ENCODE measurements at places on chromosomes 16 and 17.
A peak's percentile ranks its signal among the peaks of the same experiment; 100 is the strongest.

GRCh38 chr17:73391331-73392265, 79.8 kb upstream of the CDC42EP4 start:
- no peak for DNase-seq

GRCh38 chr16:27322858-27323780, 9.3 kb downstream of the IL4R start:
- no peak for DNase-seq

- no peak for DNase-seq
Measured at GRCh38 chr16:18018376-18018775, 318.2 kb downstream of the NPIPA8 start.

DNA sequence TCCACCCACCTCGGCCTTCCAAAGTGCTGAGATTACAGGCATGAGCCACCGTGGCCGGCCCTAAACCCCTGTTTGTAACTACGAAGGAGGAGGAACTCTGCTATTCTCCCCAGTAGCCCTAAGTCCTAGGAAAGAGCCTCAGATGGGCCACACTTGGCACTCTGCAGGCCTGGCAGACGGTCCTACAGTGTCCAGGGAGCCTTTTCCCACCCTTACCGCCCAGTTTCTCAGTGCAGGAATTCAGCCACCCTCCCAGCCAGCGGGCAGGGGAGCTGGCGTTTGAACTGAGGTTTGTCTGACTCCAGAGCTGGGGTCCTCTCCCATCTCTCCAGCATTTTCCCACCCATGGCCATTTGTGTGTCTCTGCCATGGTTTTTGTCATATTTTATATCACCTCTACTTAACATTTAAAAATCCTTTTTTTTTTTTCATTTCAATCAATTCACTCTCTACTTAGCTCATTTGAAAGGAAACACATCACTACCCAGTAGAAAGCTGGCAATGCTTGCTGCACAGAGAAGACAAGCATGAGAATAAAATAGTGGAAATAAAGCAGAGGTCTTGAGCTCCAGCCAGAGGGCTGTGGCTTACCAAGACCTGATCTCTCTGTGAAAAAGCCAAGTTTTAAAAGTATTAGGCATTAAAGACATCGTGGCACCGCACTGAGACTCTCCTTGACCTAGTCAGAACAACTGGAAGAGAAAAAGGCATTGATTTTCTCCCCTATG, 34.9 kb downstream of the BCO1 start:
- DNase-seq, result no peak

- no peak for DNase-seq
Measured at GRCh38 chr17:40522250-40522960, 21.0 kb upstream of the TNS4 start.

- no peak for DNase-seq
Measured at GRCh38 chr16:85768199-85768598, 17.3 kb upstream of the C16orf74 start.

- DNase-seq, result no peak
Measured at GRCh38 chr17:17235212-17236174, 1.5 kb downstream of the FLCN start.

GRCh38 chr17:43907998-43908721, 824 bp upstream of the MPP2 start:
- DNase-seq, result no peak

- DNase-seq, result no peak
Measured at GRCh38 chr17:33112763-33113162, 121.1 kb downstream of the SPACA3 start.

DNA sequence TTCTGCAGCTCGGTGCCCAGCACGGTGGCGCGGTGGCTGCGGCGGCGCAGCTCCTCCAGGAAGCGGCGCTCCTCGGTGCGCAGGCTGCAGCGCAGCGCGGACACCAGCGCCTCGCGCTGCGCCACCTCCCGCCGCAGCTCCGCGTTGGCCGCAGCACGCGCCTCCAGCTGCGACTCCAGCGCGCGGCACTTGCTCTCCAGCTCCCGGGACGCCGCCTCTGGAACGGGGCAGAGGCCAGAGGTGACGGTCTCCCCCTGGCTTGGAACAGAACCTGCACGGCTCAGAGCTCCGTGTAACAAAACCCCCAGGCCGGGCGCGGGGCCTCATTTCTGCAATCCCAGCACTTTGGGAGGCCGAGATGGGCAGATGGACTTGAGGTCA, 13.2 kb upstream of the CLUH start:
- DNase-seq, result no peak

GRCh38 chr17:55421179-55421934, at the start of gene MMD:
MMD (minus strand) TSS chr17:55421835; CDS start chr17:55421695, 140 bp downstream.
- DNase-seq, result no peak

GRCh38 chr17:57004944-57005579, 27.1 kb downstream of the SCPEP1 start:
- no peak for DNase-seq

DNA sequence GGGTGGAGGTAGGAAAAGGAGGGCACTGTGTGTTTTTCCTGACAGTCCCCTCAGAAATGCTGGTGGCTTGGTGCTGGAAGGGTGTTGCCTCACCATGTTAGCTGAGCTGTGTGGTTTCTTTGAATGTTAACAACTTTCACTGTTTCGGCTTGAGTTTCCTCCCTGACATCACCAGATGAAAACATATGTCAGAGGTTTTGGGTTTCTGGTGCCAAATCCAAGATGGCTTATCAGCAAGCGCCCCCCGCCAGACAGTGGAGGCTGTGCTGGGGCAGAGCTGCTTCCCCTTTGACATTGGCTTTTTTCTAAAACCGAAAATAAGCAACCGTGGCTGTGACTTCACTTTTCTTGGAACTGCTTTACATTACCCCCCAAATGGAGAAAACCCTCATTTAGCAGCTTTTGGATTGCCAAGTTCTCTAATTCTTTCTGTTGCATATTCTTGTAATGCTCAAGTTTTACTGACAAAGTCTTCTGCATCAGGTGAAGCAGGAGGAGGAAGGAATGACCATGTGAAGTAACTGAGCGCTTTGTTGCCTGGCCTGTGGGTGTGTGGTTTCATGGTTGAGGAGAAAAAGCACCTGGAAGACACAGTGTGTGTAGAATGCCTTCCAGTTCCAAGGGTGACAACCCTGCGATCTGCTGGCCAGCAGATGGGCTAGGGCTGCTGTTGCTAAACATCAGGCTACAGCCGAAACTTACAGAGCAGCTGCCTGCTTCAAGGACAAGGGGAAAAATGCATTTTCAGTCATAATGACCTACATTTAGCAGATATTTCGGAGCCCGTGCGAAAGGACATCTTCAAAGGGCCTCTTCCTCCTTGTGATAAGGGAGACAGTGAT, 9.7 kb downstream of the RMI2 start:
- DNase-seq, result no peak

DNA sequence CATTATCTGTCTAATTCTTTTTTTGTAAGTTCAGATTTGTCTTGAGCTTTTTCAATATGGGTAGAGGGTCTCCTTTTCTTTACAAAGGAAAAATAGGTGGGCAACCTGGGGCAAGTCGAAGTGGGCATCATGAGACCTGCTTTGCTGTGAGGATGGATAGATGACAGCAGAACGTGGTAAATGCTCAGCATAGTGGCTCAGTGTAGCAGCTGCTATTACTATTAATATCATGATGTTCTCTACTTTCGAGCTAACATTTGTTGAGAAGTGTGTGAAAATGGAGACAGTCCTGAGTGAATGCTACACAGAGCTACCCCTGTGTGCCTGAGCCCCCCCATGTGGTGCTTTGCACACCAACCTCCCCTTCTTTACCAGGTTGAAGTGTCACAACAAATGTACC, 39.0 kb upstream of the LGALS9 start:
- DNase-seq, result no peak

DNA sequence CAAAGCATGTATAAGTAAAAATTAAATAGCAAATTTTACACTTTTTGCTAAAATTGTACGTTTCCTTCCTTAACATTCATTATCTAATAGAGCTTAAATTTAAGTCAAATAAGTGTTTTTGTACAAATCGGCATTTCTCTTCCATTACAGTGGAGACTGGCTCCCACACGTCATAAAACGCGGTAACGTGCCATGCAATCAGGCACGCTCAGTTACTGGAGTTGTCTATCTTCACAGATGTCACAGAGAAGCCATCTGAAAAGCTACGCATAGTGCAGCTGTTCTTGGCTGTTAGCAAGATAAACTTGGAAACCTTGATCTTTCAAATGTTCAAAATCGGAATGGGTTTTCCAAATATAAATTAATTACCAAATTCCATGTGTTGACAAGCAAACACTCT, 165.3 kb downstream of the STX8 start:
- DNase-seq, result no peak

GRCh38 chr17:29645515-29646051, 22.9 kb upstream of the CORO6 start:
- no peak for DNase-seq

GRCh38 chr16:7303660-7304200, 28.9 kb upstream of the RBFOX1 start:
- DNase-seq, result no peak

DNA sequence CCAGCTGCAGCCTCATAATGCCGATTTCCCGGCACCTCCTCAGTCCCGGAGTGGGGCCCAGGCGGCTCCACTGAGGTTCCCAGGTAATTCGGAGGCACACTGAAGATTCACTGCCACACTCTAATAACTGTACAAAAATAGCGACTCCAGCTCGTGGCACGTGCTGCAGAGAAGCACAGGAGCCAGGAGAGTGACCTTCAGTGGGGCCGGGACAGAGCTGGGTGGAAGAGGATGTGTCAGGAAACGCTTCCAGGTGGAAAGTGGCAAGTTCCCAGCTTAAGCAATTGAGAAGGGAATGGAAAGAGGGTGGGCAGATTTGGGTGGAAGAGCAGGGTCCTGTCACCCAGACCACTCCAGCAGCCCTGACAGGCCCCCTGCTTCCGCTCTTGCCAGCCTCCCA, 3.1 kb upstream of the TRAP1 start:
- no peak for DNase-seq

DNA sequence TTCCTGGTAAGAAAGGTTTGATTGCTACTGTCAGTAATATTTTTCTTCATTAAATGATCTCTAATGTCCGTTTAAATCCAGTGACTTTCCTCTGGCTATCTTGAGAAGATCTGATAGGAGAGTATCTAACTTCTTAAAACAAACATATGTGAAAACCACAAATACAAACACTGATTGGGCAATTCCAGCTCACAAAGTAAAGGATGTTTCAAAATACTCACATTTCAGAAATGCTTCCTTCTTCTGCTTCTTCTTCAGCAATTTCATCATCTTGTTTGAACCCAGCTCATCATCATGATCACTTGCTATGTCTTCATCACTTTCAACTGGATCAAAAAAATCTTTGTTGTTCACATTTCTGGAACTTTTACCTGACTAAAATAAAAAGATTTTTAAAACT, 64.3 kb upstream of the RBL2 start:
- no peak for DNase-seq

- peak; percentile 80 for DNase-seq
Measured at GRCh38 chr16:8868416-8869211, at the start of gene CARHSP1. CARHSP1 (minus strand) TSS chr16:8869006; CDS start chr16:8859328, 9,678 bp downstream.

DNA sequence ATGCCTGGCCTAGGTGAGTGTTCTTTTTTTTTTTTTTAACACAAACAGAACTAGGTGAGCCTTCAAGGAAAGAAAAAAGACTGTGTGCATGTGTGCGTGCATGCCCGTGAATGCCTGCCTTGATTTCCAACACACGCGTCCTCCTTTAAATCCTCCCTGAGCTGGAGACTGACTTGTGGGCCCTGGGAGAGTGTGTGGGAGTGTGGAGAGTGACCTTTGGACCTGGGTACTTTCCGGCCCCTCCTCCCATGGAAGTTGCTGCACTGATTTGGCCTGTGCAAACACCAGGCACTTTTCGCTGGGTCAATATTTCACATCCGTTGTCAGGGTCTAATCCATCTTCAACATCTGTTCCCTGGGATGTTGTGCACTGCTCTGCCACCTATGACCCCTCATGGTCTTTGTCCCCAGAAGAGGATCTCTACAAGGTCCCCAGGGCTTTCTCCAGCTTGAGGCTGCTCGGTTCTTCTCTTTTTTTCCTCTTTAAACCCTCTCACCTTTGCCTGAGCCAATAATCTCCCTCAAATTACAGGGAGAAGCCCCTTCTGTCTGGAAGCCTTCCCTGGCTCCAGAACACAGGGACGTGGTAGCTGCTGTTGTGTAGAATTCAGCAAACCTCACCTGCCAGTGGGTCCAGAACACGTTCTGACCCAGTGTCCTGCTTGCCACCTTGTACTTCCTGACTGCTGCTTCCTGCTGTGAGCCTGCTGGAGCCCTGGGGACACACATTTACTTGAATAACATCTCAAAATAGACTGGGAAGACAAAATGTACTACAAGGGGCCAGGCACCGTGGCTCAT, 20.8 kb upstream of the ATP5MC1 start:
- no peak for DNase-seq

- DNase-seq, result no peak
Measured at GRCh38 chr17:77593081-77593480, 365.4 kb upstream of the TNRC6C start.

- DNase-seq, result no peak
Measured at GRCh38 chr16:47046726-47047523, 73.5 kb upstream of the DNAJA2 start.

DNA sequence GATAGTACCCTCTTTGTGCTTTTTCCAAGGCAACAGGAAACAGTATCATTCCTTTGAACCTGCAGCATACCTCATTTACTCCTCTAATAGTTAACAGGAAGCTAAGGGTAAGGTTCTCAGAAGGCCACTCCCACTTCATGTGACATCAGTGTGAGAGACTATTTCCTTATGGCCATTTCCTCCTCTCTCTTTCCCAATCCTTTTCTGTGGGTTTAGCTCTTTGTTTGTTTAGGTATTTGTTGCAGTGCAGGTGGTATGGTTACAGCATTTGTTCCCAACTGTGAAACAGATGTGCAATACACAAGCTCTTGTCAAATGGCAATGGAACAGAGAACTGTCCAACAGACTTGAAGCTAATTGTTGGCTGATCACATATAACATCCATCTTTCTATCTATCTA, 14.7 kb downstream of the TMC5 start:
- DNase-seq, result no peak

- DNase-seq, result no peak
Measured at GRCh38 chr16:83438326-83438725, 369.5 kb upstream of the HSBP1 start.

- DNase-seq, result no peak
Measured at GRCh38 chr16:11094857-11095565, 150.6 kb downstream of the CLEC16A start.

DNA sequence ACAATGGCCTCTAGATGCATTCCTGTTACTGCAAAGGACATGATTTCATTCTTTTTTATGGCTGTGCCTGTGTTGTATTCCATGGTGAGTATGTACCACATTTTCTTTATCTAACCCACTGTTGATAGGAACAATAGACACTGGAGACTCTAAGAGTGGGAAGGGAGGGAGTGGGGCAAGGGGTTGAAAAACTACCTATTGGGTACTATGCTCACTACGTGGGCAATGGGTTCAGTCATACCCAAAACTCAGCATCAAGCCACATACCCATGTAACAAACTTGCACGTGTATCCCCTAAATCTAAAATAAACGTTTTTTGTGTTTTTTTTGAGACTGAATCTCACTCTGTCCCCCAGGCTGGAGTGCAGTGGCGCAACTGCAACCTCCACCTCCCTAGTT, 47.1 kb upstream of the SCNN1B start:
- DNase-seq, result no peak

GRCh38 chr17:7281953-7282751, 634 bp downstream of the SLC2A4 start:
- DNase-seq, result no peak
